Neural crest cell (in vitro differentiated cells): ENCODE measurements at places on chromosomes 16 and 17.

DNA sequence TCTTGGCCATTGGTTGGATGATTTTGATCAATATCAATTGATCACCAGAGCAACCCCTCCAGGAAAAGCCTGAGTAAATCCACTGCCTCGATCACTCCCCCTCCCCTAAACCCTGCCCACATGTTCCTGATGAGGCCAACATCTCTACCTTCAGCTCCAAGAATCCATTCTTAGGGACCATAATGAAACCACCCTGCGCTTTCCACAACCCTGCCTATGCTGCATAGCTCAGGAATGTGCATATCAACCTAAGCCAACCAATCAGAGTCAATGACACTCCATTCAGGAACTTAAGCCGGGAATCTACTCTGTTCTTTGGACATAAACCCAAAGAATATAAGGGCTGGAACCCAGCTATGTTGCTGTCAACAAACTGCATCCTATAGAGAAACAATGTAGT lies 86.3 kb downstream of the MYH11 start:
- no peak for DNase-seq

- no peak for DNase-seq
These were observed 2.0 kb downstream of the PRAC2 start for GRCh38 chr17:48725004-48725287.

GRCh38 chr17:57928928-57929327 lies 26.3 kb downstream of the CUEDC1 start:
- DNase-seq = no peak

GRCh38 chr16:66513111-66513723 lies 36.7 kb downstream of the TK2 start:
- DNase-seq = no peak

DNA sequence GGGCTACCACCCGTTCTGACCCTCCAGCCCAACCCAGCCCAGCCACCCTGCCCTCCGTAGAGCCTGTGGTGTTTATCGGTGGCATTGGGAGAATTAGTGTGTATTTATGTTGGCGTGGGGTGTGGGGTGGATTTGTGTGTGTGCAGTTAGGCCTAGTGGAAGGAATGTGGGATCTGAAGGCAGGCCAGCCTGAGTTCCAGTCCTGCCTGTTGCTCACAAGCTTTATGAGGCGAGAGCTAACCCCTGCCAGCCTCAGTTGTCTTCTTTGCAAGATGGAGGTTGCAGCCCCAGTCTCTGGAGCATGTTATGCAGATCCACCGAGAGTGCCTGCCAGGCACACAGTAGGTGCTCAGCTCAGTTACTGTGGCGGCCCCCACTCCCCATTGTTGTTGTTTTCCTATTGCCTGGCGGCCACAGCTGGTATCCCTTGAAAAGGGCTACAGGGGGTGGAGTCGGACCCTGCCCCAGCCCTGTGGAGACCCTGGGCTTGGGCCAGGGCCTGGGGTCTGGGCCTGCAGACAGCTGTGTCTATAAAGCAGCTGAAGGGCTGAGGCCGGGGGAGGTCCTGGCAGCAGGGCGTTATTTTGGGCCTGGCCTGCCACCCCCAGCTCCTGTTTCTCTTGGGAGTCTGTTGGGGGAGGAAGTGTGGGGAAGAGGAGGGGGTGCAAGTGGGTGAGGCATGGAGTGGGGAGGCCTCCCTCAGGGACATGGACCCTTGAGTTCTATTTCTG lies 5.1 kb downstream of the ERBB2 start:
- DNase-seq = no peak

DNA sequence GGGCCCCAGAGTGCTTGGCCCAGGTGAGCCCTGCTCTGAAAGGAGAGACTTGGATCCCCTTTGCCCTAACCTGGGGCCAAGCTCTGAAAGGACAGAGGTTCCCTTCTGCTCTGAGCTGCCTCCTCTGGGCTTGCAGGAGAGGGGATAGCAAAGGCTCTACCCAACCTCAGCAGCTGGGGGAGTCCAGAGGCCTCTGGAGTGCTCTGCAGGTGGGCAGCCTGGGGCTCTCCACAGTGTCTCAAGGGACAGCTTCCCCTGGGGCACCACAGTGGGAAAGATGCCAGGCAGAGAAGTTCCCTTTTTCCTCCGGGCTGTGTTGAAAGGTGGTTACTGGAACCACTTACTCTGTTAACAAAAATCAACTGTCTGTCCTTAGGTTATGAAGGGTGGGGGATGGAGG lies 48.2 kb upstream of the MGAT5B start:
- DNase-seq = no peak

GRCh38 chr16:86773354-86773715 lies 195.0 kb downstream of the FOXL1 start:
- DNase-seq = no peak

- peak; percentile 51 for DNase-seq
These were observed 240.0 kb downstream of the C16orf95 start for GRCh38 chr16:87076950-87077749.

GRCh38 chr17:77280304-77281121 lies 139.7 kb downstream of the SEC14L1 start:
- no peak for DNase-seq

GRCh38 chr17:39118674-39119419 lies 32.6 kb downstream of the PLXDC1 start:
- DNase-seq = no peak

DNA sequence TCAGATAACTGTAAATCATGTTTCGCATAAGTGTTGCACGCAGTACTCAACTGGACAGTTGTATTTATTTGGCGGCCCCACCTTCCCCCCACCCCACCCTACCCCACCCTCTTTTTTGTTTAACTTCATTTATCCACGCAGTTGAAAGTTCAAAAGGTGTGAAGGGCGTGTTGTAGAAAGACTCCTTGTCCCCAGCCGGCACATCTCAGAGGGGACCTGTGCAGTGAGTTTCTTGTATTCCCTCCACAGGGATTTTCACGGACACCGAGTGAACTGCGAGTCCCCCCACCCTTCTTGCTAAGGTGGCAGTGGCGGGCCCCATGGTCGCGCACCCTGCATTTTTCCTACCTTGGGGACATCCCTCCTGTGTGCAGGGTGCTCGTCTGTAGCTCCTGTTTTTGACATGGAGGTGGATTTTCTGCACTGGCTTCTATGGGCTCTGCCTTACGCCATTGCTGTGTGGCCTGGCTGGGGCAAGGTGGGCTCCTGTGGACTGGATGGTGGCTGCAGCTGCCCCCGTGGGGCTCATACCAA lies 36.2 kb downstream of the ADCY7 start:
- no peak for DNase-seq

- no peak for DNase-seq
These were observed 5.4 kb downstream of the FASN start for GRCh38 chr17:82092628-82092994.

- DNase-seq = no peak
These were observed 49.9 kb upstream of the MAP3K14 start for GRCh38 chr17:45366691-45367090.

DNA sequence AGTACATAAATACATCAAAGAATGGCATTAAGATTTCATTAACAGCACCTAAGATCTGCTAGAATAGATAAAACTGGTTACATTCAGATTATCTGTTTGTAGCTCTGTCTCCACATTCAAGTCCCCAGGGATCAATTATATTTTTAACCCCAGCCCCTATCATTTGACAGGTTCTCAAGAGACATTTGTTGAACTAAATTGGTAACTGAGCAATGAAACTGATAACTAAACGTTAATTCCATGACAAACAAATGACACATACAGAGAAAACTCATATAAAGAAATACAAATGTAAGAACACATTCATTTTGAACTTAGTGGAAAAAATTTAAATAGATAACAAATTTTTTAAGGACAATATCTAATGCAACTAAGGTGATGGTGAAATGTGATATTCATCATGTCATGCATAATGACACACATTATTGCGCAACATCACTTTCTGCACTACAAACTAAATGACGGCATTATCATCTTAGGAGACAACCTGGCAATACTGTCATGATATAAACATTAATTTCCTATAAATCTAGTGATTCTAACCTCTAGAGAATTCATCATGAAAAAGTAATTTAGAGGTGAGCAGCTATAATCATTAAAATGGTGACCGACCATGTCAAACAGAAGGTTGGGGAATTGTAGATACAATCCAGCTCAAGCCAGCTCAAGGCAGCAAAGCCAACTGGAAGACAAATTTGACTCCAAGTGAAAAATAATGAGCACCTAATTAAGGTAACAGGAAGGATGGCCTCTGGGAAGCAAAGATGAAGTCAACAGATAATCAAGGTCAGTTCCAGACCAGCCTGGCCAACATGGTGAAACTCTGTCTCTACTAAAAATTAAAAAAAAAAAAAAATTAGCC lies 9.5 kb downstream of the ARHGAP17 start:
- no peak for DNase-seq

DNA sequence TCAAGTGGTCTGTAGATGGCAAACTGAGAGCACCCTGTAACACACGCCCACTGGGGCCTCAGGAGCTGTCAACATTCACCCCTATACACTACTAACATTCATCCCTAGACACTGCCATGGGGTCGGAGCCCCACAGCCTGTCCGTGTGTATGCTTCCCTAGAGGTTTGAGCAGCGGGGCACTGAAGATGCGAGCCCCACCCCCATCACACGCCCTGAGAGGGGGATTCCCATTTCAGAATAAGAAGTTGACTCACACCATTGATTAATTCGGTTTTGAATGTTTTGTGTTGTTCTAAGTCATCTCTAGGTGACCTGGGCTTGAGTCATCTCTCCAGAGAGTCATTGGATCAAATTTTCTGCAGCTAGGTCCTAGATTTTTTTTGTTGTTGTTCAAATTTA lies 37.3 kb upstream of the MMD start:
- DNase-seq = no peak

DNA sequence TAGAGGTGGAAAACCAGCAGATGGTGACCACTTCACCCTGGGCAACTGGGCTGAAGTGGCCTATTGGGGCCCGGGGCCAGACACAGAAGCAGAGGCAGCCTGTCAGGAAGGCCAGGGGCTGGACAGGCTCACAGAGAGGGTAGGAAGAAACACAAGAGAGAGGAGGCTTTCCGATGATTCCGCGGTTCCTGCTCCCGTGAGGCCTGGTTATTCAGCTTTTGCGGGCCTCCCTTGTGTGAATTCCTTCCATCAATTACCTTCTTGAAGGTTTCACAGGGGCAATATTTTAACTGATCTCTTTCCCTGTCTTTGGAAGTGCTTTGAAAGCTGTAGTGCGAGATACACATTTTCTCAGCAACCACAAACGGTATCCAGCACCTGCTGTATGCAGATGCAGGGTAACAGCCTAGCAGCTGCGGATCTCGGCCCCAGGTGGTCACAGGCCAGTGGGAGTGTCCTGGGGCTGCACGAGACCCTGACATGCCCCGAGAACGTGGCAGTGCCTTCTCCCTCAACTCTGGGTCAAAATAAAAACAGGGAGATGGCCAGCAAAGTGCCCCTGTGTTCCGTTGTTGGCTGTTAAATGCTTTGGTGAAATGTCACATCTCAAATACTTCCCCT lies 11.6 kb upstream of the CMIP start:
- DNase-seq = no peak

GRCh38 chr17:36461330-36462110 lies 25.0 kb upstream of the ZNHIT3 start:
- no peak for DNase-seq

DNA sequence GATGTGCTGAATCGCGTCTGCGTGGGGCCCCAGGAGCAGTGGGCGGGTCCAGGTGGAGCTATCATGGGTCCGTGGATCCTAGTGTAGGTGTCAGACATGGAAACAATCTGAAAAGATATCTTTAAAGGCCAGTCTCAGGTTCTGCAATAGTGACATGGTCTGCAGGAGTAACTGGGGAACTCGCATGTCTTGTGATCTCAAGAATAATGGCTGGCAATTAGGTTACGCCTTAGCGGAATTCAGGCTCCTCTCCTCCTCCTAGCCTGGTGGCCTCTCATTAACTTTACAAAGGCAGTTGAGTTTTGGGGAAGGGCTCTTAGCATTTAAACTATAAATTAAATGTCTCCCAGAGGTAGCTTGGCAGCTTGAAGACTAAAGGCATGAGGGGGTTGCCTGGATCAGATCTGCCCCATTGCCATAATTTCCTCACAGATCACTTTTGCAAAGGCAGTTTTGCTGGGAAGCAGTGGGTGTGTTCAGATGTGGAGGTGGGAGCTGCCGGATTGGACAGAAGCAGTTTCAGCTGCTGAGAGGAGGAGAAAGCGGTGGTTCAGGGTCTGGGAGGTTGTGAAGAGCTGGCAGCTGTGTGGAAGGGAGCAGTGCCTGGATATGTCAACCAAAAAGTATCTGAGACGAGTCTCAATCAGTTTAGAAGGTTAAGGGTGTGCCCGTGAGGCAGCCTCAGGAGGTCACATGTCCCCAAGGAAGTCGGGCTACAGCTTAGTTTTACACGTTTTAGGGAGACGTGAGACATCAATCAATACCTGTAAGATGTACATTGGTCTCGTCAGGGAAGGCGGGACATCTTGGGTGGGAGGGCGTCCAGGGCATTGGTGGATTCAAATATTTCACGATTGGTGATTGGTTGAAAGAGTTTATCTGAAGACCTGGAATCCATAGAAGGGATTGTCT lies 2.7 kb downstream of the TBCD start:
- DNase-seq = no peak

GRCh38 chr17:33858121-33858520 lies 397.0 kb upstream of the CCL2 start:
- DNase-seq = no peak

DNA sequence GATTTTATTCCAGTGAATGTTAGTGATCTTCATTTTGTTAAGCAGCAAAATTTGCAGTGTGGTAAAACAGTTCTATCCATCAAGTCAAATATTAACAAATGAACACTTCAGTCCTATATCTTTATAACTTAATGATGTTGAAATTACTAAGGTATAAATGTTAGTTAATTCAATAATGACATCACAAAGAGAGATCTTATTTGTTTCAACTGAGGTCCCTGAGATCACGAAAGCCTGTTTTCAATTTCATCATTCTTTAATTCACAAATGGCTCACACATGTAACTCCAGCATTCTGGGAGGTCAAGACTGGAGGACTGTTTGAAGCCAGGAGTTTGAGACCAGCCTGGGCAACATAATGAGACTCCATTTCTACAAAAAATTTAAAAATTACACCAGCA lies 13.9 kb downstream of the SMURF2 start:
- no peak for DNase-seq

- DNase-seq = no peak
These were observed 12.8 kb upstream of the NGFR start for GRCh38 chr17:49482144-49482817.

DNA sequence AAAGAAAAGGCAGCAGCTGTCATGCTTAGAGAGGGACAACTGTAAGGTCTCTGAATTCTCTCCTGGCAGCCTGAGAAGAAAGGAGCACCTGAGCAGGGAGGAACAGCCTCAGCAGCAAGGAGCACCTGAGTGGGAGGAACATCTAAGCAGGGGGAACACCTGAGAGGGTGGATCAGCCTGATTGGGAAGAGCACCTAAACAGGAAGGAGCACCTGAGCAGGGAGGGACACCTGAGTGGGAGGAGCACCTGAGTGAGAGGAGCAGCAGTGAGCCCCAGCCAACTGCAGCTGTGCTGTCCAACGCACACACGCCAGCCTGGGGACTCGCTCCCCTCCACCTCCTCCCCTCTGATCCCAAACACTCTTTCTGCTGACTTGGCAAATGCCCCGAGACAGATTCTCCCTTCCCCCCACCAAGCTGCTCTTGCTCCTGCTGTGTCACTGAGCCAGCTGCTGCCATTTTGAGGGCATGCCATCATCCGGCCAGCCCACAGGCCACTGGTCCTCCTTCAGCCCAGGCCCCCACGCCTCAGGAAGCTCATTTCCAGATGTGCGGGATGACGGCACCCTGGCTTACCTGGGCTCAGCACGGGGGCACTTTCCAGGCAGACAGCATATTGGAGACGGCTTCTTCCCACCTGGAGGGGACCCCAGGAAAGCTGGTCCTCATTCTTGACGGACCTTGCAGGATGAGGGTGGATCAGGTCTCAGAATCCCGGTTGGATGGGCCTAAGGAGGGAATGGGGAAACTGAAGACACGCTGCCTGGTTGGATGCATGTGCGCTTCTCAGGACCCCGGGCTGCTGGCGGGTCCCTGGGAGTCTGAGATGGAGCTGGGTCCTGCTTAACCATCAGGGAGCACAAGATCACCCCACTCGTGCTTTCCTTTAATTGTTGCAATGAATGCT lies 57.7 kb upstream of the RBFOX3 start:
- DNase-seq = no peak
